T follicular helper cell (primary cell): ENCODE measurements at places on chromosomes 2 and 18.

DNA sequence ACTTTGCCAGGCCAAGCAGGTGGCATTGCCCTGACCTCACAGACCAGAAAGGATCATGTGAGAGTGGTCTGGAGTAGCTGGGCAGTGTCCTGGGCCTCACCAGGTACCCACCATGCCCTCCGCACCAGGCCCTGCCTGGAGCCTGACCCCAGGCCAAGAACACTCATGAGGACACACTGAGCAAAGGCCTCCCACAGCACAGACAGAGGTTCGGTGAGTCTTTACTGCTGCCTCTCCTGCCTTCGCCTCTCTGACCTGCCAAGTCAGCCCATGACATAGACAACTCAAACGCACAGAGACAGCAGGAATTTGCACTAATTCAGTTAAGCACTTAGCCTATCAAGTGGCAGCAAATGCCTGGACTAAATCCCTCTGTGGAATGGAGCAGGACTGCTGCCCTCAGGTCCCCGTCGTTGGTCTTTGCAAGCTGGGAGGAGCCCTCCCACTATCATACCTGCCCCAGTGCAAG, 62.5 kb downstream of the RHOB start:
- no peak for DNase-seq

GRCh38 chr2:39734445-39734844, 44.6 kb downstream of the THUMPD2 start:
- no peak for DNase-seq

DNA sequence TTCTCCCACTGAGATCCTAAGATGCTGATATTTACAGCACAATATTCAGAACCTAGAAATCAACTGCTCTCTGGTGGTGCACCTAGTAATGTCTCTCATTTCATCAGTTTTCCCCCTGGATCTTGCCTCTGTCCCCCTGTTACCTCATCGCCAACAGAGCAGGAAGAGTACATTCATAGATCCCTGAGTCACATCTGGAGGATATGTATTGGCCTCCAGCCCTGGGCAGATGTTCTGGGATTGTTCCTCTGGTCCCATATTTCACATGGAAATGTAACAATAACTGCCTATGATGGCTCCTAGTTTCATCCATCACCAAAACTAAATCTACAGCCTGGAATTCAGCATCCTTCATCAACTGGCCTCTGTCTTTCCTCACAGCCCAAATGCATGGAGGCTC, 278.8 kb upstream of the SLC14A2 start:
- DNase-seq = no peak

- no peak for DNase-seq
Measured at GRCh38 chr2:215905691-215906090, 107.7 kb downstream of the MREG start.

DNA sequence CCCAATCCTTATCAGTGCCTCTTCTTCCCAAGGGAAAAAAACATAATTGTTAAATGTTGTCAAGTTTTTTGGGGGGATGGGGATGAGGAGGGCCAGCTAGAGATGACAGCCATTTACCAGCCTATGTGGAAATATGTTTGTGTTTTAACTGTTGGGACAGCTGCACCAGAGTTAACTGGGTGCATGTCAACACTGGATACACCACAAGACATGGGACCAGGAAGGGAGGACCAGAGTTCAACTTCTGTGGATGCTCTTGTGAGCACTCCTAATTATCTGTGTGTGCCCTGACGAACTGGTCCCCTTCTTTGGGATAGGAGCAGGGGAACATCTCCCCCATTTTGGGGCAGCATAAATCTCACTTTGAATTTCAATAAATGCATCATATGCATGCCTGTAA, 66.1 kb upstream of the FZD5 start:
- DNase-seq = no peak

- no peak for DNase-seq
Measured at GRCh38 chr2:203892207-203892606, 24.6 kb downstream of the CTLA4 start.

DNA sequence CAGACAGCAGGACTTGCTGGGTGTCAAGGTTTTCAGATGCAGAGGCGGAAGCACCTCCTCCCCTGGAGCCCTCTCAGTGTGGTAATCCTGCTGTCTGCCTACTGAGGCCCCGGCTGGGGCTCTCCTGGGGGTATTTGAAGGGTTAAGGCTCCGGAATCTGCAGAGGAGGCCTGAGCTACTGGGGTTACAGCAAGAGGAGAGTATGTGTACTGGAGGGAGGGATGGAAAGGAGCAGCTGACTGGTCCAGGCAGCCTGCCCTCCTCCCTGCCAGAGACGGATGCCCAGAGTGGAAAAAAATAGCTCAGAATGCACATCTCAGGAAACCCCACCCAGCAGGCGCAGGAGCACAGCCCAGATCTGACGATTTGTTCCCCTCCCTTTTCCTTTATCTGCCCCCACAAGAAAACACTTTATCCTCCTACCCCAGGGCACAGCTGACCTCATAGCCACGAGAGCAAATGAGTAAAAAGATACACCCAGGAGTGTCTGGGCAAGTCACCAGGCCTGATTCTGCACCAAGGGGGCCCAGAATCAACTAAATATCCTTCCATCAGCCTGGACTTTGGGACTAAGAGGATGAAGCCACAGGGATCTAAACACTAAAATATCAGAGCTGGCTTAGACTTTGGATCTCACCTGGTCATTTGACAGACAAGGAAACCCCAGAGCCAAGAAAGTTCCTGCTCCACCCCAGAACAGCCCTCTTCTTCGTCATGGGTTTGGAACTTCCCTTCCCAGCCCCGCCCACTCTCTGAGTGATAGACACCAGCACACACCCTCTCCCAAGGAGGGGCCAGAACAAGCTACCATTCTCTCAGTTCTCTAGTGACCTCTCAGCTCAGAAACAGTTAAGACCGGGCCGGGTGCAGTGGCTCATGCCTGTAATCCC, 5.5 kb downstream of the TMBIM1 start:
- peak; percentile 74 for DNase-seq

- no peak for DNase-seq
Measured at GRCh38 chr2:232464544-232464885, 8.6 kb downstream of the ALPI start.

DNA sequence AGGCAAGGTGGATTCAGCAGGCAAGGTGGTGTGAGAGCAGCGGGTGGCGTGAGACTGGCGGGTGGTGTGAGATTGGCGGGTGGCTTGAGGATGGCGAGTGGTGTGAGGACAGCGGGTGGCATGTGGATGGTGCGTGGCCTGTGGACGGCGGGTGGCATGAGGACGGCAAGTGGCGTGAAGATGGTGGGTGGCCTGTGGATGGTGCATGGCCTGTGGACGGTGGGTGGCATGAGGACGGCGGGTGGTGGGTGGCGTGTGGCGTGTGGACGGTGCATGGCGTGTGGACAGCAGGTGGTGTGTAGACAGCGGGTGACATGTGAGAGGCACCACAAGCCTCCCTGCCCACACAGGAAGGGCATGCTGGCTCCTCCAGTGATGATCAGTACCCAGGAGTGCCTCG, 186.9 kb upstream of the SALL3 start:
- DNase-seq = no peak

DNA sequence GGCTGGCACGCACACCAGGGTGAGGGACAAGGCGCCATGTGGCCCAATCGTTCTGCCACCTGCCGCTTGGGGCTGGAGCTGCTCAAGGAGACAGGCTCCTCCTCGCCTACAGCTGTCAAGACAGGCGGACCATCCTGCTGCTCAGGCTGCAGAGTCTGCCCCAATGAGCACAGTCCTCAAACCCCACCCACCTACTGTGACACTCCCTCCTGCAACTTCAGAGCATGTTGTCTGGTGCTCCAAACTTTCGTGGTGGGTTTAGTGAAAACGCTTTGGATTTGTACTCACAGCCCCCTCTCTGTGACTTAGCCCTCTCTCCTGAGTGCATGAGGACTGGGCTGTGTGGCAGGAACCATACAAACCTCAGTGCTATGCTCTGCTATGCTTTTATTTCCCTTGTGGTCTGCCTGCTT, 23.2 kb upstream of the SLC35F6 start:
- no peak for DNase-seq

DNA sequence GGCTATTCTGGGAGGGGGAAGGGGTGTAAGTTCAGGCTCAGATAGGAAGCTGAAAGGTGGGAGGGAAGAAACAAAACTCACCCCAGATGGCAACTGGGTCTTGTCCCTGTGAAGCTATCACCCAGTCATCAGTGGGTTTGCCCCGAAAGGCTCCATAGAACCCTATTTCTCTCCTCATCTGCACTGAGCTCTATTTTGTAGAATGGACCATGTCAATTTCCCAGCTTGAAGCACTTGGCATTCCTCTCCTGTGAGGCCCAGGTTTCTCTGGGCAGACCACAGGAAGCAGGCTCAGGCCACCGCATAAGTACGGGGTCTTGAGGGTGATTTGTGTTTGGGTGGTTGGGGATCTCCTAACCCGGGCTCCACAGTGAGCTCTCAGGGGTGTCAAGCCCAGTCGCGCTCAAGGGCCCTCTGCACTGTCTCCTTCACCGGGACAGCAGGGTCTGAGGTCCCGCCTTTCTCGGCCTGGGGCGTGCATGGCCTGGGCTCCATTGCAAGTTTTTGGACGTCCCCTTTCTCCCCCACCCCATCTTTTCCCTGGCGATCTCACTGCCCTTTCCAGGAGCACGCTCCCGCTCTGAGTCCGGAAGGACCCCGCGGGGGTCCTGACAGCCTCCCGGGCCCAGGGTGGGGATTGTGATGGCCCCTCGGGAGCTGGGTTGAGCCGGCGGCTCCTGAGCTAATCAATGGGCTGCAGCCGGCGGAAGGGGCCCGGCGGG, 27.3 kb upstream of the NOTO start:
- no peak for DNase-seq

- no peak for DNase-seq
Measured at GRCh38 chr2:195871326-195871725, 197.3 kb downstream of the DNAH7 start.

- no peak for DNase-seq
Measured at GRCh38 chr2:240876475-240877251, 8.0 kb downstream of the AGXT start.

GRCh38 chr2:197786010-197786877, 1.1 kb upstream of the BOLL start:
- peak; percentile 33 for DNase-seq

DNA sequence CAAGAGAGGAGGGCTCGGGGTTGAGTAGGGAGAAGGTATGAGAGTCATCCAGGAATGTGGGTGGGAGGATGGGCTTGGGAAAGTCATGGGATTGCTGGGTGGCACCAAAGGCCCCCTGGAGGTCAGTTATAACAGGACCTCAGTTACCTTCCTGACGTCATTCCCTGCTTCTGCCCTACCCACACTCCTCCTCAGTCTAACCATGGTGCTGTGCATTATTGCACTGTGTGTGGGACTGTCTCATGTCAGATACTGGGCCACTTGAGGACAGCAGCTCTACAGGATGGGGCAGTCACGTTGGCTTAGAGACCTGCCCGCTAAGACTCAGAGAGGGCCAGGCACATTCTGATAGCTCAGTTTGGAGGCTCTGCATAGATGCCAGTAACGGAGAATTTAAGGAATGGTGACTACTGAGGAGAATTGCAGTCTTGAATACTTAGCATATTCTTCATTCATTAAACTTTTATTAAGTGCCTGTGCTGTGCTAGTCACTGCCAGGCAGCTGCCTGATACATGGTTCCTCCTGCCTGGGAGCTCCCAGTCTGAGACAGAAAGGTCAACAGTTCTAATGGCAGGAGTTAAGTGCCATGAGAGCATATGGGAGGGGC, 90.5 kb downstream of the LAMA3 start:
- DNase-seq = no peak

DNA sequence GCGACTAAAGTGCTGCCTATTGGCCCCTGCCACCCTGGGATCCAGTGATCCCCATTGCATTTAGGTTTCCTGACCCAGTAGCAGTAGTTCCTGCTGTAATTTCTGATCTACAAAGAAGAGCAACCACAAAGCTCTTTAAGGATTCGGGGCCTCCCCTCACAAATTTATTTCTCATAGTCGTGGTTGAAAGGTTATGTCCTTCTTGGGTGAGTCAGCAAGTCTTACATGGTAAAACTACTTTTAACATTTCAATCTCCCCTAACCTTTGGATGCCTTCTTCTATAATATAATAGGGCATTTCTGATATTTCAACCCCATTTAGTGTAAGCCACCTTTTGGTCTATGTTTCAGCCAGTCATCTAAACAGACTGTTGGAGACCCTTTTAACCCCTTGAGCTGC, 14.9 kb downstream of the PIKFYVE start:
- DNase-seq = no peak

- no peak for DNase-seq
Measured at GRCh38 chr2:88117973-88118372, 9.9 kb downstream of the FABP1 start.
